Thoracic aorta (tissue), 2 donors: ENCODE measurements at places on chromosomes 13 and 19.

DNA sequence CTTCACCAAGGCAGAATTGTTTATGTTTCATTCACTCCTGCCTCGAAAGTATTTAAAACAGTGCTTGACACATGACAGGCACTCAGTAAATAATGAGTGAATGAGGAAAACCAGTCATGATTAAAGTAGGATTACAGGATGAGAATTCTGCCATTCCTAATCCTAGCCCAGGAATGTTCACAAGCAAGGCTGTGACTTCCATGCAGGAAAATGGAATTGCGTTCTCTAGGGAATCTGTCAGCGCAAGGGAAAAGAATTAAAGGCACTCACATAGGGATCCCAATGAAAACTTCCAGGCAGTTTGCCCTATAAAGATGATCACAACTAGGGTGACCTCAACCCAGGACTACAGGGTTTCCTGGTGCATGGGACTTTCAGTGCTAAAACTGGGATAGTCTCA lies 143.4 kb downstream of the CYSLTR2 start:
- H3K36me3 ChIP-seq, result no peaks in the 10 kb centered on the region
- no peaks in the 10 kb centered on the region for H3K27me3 ChIP-seq
- H3K27ac ChIP-seq, result no peak overlapping the region
- no peak overlapping the region for H3K4me3 ChIP-seq
- DNase-seq, result no peak

GRCh38 chr13:51324714-51325420 lies 14.6 kb upstream of the SERPINE3 start:
- H3K27ac ChIP-seq, result no peak overlapping the region
- DNase-seq, result no peak
- H3K4me3 ChIP-seq, result no peak overlapping the region
- H3K4me1 ChIP-seq, result peaks cover 15% of the 10 kb centered on the region
- H3K36me3 ChIP-seq, result no peaks in the 10 kb centered on the region
- no peaks in the 10 kb centered on the region for H3K27me3 ChIP-seq

- no peak for DNase-seq
- H3K27ac ChIP-seq, result no peak overlapping the region
- H3K36me3 ChIP-seq, result peaks cover 20% of the 10 kb centered on the region
- no peak overlapping the region for H3K4me3 ChIP-seq
- no peaks in the 10 kb centered on the region for H3K27me3 ChIP-seq
- H3K4me1 ChIP-seq, result no peaks in the 10 kb centered on the region
Measured at GRCh38 chr19:45027371-45027770, 11.5 kb upstream of the CLASRP start.

GRCh38 chr13:80109303-80109702 lies 231.6 kb downstream of the SPRY2 start:
- no peaks in the 10 kb centered on the region for H3K4me1 ChIP-seq
- H3K27ac ChIP-seq, result no peak overlapping the region
- no peaks in the 10 kb centered on the region for H3K27me3 ChIP-seq
- no peak for DNase-seq

GRCh38 chr13:40453351-40454021 lies 213.0 kb downstream of the FOXO1 start:
- H3K4me3 ChIP-seq, result no peak overlapping the region
- no peaks in the 10 kb centered on the region for H3K36me3 ChIP-seq
- H3K4me1 ChIP-seq, result peaks cover 15% of the 10 kb centered on the region
- DNase-seq, result no peak
- H3K27me3 ChIP-seq, result no peaks in the 10 kb centered on the region

DNA sequence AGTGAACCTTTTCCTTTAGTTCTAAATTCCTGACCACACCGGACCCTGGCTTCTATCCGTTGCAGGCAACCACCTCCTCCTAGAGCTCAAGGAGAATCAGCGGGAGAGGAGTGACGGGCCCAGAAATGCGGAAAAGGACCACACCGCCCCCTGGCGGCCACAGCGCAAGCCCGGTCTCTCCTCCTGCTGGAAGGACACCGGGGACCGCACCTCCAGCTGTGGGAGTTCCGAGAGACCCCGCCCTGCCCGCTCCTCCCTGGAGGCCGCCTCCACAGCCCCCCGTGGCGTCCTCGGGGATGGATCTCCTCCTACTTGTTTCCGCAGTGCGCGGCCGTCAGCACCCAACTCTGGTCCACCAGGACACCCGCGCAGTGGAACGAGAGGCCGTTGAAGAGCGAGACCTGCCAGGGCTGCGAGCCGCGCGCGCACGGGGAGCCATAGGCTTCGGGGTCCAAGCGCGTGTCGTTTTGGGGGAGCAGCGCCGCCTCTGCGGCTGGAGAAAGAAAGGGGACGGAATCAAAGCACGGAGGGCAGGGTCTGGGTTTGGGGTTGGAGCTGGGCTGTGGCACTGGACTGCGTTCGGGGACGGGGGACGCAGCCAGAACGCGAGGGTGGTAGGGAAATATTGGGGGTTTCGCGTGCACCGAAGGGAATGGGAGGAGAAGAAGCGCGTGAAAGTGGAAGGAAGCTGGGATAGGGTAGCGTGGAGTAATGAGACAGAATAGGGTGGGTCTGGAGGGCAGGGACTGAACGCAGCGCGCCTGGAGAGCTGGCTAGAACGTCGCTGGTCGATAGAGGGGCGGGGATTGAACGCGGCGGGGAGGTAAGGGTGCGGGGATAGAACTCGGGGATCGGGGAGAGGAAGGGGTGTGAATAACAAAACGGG lies 2.5 kb downstream of the KLK10 start:
- H3K27ac ChIP-seq, result no peak overlapping the region
- no peaks in the 10 kb centered on the region for H3K36me3 ChIP-seq
- peak overlapping the region; percentile 53 for H3K4me3 ChIP-seq
- DNase-seq, result no peak
- H3K27me3 ChIP-seq, result no peaks in the 10 kb centered on the region

GRCh38 chr13:35349673-35350278 lies 126.7 kb downstream of the MAB21L1 start:
- H3K27me3 ChIP-seq, result no peaks in the 10 kb centered on the region
- no peak overlapping the region for H3K27ac ChIP-seq
- no peak overlapping the region for H3K4me3 ChIP-seq
- no peak for DNase-seq
- no peaks in the 10 kb centered on the region for H3K36me3 ChIP-seq

GRCh38 chr13:86601351-86601750 lies 802.1 kb upstream of the SLITRK6 start:
- no peaks in the 10 kb centered on the region for H3K4me1 ChIP-seq
- no peaks in the 10 kb centered on the region for H3K36me3 ChIP-seq
- DNase-seq, result no peak
- no peak overlapping the region for H3K27ac ChIP-seq

GRCh38 chr13:101455863-101456262 lies 3.4 kb downstream of the ITGBL1 start:
- no peaks in the 10 kb centered on the region for H3K27me3 ChIP-seq
- H3K4me1 ChIP-seq, result peaks cover 56% of the 10 kb centered on the region
- peak overlapping the region; percentile 84 for H3K27ac ChIP-seq

DNA sequence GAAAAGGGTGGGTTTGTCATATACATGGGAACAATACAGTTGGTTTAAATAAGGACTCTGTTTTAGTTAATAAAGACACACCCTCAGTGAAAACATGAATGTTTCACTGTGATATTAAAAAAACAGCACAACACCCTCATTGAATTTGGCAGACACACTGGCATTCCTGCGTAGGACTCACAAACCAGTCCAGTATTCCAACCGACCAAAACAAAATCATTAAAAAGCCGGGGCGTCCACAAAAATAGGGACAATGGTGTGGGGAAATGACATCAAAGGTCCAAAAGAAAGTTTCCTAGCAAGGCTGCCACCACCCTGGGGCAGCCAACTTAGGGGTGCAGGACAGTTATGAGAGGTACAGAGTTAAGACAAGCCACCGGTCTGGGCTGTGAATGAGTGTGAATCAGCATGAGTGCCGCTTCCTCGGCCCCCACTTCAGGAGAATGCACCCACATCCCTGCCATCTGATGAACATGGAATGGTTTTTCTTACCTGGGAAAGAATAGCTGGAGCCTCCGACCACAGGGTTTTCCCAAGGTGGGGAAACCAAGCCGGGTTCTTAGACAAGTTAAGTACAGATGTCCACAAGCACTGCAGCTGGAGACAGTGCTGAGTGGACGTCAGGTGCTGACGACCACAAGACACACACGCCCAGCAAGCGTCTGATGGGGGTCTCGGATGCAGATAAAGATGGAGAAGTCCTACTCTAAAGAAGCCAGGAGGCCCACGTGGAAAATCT lies 73.3 kb downstream of the KLF2 start:
- peak overlapping the region; percentile 89 for H3K27ac ChIP-seq
- peaks cover 12% of the 10 kb centered on the region for H3K36me3 ChIP-seq
- H3K4me3 ChIP-seq, result peak overlapping the region; percentile 3
- no peak for DNase-seq

DNA sequence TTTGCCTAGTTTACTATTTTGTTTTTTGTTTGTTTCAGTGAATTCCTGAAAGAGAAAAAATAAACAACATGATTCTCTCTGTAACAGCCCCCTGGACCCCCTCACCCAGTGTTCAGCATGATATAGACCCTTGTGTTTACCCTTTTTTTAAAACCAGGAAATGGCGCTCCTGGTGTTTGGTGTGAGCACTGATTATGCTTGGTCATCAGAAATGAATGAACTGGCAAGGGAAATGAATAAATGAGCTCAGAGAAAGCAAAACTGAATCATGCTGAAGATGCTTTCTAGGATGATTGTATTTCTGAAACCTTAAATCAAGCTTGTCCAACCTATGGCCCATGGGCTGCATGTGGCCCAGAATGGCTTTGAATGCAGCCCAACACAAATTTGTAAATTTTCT lies 22.1 kb downstream of the WASF3 start:
- no peaks in the 10 kb centered on the region for H3K36me3 ChIP-seq
- peaks cover 11% of the 10 kb centered on the region for H3K4me1 ChIP-seq
- no peak overlapping the region for H3K4me3 ChIP-seq
- DNase-seq, result no peak
- H3K27me3 ChIP-seq, result no peaks in the 10 kb centered on the region

- H3K4me3 ChIP-seq, result no peak overlapping the region
- no peaks in the 10 kb centered on the region for H3K36me3 ChIP-seq
- H3K27ac ChIP-seq, result no peak overlapping the region
- peaks cover 12% of the 10 kb centered on the region for H3K4me1 ChIP-seq
- DNase-seq, result no peak
- H3K27me3 ChIP-seq, result no peaks in the 10 kb centered on the region
Measured at GRCh38 chr13:98965325-98965724, 12.5 kb downstream of the DOCK9 start.

DNA sequence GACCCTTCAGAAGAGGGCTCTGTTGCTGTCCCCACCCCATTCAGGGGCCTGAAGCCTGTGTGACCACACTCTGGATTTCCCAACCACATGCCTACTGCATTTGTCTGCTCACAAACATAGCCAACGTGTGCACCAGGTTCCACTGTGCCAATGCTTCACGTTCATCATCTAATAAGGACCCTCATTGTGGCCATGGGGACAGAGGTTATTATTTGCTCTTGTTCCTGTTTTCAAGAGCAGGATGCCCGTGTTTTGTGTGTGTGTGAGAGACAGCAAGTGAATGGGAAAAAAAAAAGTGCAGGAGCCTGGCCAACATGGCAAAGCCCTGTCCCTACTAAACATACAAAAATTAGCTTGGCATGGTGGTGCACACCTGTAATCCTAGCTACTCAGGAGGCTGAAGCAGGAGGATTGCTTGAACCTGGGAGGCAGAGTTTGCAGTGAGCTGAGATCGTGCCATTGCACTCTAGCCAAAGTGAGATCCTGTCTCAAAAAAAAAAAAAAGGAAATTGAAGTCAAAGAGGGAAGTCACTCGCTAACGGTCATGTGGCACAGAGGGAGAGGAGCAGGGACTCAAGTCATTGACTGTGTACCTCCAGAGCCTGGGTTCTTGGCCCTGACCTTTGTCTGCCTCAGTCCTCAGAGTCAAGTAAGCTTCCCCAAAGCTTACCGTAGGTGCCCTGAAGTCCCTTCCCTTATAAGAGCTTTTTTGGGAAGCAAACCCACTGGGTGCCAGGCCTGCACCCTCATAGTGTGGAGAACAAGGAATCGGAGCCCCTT lies 6.9 kb downstream of the B3GNT8 start:
- H3K36me3 ChIP-seq, result peaks cover 59% of the 10 kb centered on the region
- no peak for DNase-seq
- H3K27ac ChIP-seq, result peak overlapping the region; percentile 7
- no peaks in the 10 kb centered on the region for H3K4me1 ChIP-seq

GRCh38 chr19:18437491-18438330 lies at the start of gene ISYNA1:
TSS of gene ISYNA1 (minus strand) at chr19:18438133. CDS start at chr19:18437979, 154 bp downstream.
- no peaks in the 10 kb centered on the region for H3K27me3 ChIP-seq
- H3K4me1 ChIP-seq, result peaks cover 60% of the 10 kb centered on the region
- no peaks in the 10 kb centered on the region for H3K36me3 ChIP-seq
- peak within 1 kb of the TSS; percentile 82 for H3K27ac ChIP-seq
- no peak for DNase-seq
- peak within 1 kb of the TSS; percentile 81 for H3K4me3 ChIP-seq

GRCh38 chr13:93098972-93099371 lies 127.6 kb upstream of the GPC6 start:
- no peak overlapping the region for H3K4me3 ChIP-seq
- no peaks in the 10 kb centered on the region for H3K27me3 ChIP-seq
- H3K36me3 ChIP-seq, result no peaks in the 10 kb centered on the region
- DNase-seq, result no peak
- H3K27ac ChIP-seq, result no peak overlapping the region

- H3K36me3 ChIP-seq, result no peaks in the 10 kb centered on the region
- no peak overlapping the region for H3K4me3 ChIP-seq
- DNase-seq, result no peak
- H3K27ac ChIP-seq, result no peak overlapping the region
- H3K27me3 ChIP-seq, result no peaks in the 10 kb centered on the region
Measured at GRCh38 chr19:15299568-15300409, 32.5 kb downstream of the BRD4 start.

DNA sequence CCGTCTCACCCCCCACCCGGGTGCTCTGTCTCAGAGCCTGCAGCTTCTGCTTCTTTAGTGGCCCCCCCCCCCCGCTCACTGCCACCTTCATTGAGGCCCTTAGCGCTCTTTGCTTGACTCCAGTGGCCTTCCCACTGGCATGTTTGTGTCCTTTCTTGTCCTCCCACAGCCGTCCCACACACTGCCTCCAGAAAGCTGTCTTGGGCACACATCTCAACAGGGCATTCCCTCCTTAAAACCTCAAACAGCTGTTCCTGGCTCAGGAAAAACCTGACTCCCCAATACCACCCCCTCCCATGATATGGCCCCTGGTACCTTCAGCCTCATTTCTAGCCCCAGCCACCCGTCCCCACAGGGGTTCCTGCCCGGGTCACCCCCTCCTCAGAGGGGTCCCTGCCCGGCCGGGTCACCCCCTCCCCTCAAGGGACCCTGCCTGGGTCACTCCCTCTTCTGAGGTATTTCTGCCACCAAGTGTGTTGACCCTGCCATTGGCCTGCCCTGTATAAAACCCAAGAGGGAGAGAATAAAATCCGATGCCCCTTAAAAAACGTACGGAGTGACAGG lies 8.9 kb downstream of the B3GLCT start:
- no peak overlapping the region for H3K4me3 ChIP-seq
- H3K27me3 ChIP-seq, result no peaks in the 10 kb centered on the region
- peaks cover 16% of the 10 kb centered on the region for H3K4me1 ChIP-seq

DNA sequence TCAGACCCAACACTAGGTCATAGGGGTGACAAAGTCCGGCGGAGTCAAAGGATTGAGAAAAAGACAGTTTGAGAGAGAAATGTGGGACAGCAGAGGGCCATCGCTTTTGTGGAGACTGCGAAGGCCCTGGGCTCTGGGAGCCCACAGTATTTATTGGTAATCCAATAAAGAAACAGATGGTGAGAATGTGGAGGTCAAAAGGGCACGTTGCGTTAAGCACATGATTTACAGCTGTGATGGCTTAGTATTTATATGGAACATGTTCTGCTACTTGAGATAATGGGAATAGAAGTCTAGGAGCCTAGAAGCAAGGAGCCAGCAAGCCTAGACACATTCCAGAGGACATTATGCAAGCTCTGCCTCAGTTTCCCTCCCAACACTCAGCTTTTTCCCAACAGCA lies 2521.1 kb downstream of the PCDH9 start:
- H3K4me3 ChIP-seq, result no peak overlapping the region
- no peaks in the 10 kb centered on the region for H3K36me3 ChIP-seq
- no peak for DNase-seq
- H3K27me3 ChIP-seq, result no peaks in the 10 kb centered on the region
